ENCODE measurements at places on chromosomes 7 and 10.

DNA sequence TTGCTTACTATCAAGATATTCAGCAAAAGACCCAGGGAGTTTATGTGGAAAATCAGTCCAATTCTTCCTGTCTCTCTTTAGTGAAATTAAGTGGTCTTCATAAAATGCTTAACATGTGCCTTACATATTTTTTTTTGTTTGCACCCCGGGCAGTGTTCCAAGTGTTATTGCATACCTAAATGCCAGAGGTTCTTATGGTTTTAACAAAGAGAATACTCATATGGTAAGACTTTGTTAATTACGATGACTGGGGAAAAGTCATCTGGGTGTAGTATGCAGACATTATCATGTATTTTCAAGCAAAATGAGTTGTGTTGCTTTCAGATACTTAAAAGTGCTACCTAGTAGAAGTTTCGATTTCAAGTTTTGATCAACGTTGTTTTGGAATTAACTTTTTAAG, 82.6 kb downstream of the PRKG1 start:
- DNase-seq, result no peak

- no peak for DNase-seq
Observed at GRCh38 chr7:91043924-91044645, 220.1 kb upstream of the FZD1 start.

GRCh38 chr10:93478873-93479272, 3.3 kb downstream of the MYOF start:
- no peak for DNase-seq

DNA sequence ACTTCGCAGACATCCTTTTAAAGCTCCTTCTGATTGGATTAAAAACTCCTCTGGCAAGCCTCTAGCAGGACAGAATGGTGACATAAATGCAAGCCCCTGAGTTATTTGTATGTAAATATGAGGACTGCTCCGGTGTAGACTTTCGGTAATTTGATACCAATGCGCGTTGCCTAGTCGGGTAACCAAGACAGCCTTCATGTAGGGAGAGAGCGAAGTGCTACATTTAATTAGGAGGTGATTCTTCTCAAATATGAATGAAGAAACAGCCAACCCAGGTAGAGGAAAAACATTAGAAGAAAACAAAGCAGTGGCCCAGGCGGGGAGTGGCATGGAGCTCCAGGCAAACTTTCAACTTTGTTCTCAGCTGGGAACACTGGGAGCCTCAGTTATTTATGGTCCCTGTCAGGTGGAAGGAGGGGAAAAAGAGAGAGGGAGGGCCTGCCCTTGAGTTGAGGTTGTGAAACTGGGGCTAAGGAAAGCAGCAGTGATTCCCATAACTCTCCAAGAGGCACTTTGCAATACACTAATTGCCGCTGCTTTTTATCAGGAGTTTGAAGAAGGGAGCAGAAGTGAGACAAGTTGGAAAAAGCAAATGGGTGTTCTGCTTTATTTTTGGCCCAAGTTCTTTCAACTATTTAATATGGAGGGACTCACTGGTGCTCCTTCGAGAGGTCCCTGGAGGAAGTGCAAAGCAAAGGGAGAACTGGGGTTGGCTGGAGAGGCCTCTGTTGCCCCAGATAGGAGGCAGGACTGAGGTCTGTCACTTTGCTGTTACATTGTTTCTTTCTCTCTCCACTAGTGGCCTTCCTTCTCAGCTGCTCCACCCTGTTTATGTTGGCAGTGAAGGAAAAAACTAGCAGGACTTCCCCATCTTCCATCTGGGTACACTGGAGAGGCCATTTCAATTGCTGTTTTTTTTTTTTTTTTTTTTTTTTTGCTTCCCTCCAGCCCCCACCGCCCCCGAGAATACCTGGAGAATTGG, 234.6 kb upstream of the CCDC6 start:
- no peak for DNase-seq

- no peak for DNase-seq
Observed at GRCh38 chr10:78829565-78829964, 239.2 kb upstream of the ZMIZ1 start.

- DNase-seq, result no peak
Observed at GRCh38 chr7:89680161-89680560, 474.1 kb upstream of the STEAP1 start.

DNA sequence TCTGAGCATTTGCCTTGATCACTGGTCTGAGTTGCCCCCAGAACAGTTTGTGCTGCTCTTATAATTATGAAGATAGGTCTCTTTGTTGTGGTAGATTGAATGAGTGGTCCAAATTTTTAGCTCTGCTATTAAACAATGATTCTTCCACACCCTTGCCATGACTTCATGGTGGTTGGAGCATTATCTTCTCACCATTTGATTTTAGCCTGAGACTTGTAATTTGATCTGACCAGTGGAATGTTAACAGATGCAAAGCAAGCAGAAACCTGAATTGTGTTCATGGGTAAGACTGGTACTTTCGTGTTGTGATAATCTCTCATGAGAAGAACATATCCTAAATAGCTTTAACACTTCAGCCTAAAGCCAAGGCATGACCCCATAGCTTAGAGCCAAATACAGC, 139.1 kb downstream of the TFPI2 start:
- no peak for DNase-seq

Measured in WERI-Rb-1 (cell line).